ENCODE measurements at places on chromosomes 5 and 9.

DNA sequence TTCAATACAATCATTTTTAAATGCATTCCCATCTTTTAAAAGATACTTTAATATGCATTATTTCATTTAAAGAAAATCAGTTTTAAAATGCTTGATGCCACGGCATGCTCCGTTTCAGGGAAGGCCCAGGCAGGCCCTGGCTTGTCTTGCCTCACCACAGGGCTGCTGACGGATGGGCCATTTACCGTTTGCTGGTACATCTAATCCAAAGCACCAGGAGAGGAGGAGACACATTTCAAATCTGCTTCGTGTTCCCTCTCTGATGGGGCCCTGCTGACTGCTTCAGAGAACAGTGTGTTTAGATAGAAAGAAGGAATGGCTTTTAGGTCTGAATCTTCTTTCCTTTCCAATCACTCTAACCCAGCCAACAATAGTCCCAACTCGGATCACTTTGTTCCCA, 185.2 kb downstream of the DCP2 start:
- DNase-seq, result no peak

GRCh38 chr5:5387192-5387591, 35.3 kb upstream of the ICE1 start:
- DNase-seq, result no peak

- DNase-seq, result no peak
Observed at GRCh38 chr9:114081441-114082016, 3.4 kb upstream of the AMBP start.

- no peak for DNase-seq
Observed at GRCh38 chr9:121694600-121694999, 43.2 kb downstream of the DAB2IP start.

DNA sequence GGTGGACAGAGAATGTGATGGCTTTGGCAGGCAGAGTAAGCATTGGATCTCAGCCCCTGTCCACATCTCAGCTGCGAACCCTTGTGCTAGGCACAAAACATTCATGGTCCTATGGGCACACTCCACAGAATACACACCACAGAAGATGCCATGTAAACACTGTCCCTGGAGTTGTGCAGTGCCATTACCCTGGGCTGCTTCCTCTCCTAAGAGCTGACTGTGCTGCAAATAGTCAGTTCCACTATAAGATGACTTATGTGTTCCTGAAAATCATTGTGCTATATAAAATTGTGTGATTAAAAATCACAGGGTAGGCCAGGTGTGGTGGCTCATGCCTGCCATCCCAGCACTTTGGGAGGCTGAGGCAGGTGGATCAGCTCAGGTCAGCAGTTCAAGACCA, 31.9 kb upstream of the ATP6V1G1 start:
- DNase-seq, result no peak

DNA sequence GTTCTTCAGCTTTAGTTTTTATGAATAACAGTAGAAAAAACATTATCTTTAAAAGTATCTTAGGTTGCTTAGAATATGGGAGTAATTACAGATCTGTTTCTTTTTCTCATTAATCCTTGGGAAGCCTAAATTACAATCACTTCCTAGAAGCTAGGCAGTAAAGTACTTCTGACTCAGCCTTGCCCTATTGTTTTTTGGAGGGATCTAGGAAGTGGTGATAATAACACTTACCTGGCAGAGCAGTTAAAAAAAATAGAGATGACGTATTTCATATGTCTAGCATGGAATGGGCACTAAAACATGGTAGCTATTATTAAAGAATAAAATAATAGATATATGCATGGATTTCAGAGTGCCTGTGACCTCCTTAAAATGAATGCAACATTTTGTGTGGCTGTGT, 8.2 kb upstream of the FST start:
- DNase-seq, result no peak

DNA sequence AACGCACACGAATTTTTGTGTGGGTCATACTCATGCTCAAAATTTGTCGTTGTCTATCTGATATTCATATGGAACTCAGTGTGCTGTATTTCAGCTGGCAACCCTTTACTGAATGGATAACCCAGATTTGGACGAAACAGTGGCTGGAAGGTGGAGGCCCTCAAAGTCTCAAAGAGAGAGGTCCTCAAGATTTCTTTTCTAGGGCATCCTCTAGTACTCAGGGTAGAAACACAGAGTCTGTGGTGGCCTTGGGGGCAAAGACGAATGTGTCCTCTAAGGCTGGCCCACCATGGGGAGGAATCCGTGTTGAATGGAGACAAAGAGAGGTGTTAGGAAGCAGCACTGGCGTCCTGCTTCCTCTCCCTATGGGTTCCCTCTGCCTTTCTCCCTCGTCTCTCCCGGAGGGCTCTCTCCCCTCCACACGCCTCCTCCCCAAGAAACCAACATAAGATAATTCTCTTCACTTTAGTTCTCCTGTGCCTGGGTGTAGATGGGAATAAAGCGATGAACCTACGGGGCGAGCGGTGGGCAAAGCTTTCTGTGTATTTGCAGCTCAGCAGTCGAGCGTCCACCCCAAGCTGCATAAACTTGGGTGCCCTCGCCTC, 333.7 kb downstream of the CWC27 start:
- DNase-seq, result no peak

- no peak for DNase-seq
Observed at GRCh38 chr5:82560561-82560960, 282.4 kb upstream of the RPS23 start.

DNA sequence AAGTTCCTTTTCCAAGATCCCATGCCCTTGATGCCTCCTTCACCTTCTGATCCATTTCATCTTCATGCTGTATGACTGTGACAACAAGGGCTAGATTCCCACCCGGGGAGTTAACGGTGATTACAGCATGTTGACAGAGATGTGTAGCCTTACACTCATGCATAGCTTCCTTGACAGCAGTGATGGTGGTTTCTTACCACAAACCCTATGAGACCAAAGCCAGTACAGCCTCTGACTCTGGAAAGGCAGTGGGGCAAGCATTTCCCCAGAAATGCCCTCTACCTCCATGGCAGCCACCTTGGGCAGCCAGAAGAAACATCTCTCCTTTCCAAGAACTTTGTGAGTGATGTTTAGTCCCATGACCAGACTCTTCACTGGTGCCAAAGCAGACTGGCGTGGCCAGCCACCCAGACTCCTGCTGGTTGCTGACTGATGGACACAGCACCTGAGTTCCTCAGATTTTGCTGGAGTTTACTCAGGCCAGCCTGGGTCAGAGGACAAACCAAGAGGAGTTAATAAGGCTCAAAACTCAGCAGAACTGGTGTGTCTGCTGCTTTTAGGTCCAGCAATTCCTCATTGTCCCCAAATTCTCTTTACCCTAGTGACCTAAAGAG, 199.7 kb upstream of the SLC27A6 start:
- no peak for DNase-seq

- DNase-seq, result peak; percentile 19
Observed at GRCh38 chr5:177540438-177540837, 13.9 kb downstream of the FAM193B start.

DNA sequence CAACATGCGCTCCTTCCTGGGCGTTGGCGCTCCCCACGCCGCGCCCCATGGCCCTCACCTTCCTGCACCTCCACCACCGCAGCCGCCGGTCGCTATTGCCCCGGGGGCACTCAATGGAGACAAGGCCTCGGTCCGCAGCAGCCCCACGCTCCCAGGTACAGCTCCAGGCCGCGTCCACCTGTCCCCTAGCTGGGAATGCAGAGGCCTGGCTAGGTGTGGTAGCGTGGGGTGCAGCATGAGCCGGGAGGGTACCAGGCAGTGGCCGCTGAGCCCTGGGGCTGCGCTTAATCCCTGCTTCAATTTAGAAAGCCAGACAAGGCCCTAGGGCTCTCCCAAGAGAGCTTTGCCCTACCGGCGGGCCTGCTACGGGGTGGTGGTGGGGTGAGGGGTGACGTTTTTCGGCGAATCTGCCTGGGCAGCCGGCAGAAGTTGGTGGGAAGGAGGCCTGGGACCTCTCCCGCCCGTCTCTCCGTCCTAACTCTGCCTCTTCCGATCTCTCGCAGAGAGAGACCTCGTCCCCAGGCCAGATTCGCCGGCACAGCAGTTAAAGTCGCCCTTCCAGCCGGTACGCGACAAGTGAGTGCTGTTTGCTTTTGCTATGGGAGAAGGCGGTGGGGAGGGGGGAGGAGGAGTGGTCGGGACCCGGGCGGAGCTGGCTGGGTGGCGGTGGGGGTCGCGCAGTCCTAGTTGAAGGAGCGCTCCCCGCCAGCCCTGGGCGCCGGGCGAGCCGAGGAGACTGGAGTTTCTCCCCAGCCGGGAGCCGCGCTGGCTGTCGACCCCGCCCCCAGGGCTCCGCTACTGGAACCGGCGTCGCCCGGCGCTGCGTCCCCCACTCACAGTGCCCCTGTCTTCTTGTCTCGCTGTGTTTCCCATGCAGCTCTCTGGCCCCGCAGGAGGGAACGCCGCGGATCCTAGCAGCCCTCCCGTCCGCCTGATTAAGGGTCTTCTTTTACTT, 4.8 kb downstream of the IRX1 start:
- no peak for DNase-seq

- DNase-seq, result no peak
Observed at GRCh38 chr9:117480253-117480652, 65.4 kb upstream of the ASTN2 start.

GRCh38 chr5:141100243-141100805, at the start of gene PCDHB3:
Gene PCDHB3, plus strand, starts transcription at chr5:141100473. Its CDS starts 177 bp downstream, at chr5:141100650.
- peak; percentile 6 for DNase-seq

- no peak for DNase-seq
Observed at GRCh38 chr5:91397791-91398190, 14.7 kb upstream of the ARRDC3 start.

DNA sequence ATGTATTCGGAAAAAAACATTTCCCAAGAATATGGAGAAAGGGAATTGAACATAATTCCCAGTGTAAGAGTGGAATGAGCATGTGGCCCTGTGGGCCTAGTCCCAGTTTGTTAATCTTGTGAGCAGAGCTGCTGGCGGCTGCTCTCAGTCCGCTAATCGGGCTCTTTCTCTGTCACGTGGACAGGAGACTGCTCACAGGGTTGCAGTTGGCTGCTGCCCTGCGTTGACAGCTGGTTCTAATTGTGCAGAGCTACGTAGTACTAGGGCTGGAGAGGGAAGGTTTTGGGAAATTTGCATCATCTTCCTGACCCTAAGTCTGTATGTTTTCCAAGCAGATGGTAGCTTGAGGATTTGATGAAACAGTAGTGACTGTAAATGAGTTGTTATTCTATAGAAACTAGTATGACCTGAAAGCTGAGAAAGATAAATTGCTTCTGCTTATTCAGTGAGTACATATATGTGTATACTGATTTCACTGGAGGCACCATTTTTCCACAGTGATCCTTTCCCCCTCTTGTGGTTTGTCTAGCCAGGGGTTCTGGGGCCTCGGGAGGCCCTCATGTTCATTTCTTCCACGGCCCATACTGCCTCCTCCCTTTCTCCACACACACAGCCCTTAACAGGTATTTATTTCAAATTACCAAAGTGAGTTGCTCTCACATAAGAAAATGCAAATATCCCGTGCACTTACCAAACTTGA, 100.6 kb downstream of the ANGPTL2 start:
- no peak for DNase-seq

GRCh38 chr9:35516479-35516878, 26.6 kb downstream of the RUSC2 start:
- DNase-seq, result no peak

DNA sequence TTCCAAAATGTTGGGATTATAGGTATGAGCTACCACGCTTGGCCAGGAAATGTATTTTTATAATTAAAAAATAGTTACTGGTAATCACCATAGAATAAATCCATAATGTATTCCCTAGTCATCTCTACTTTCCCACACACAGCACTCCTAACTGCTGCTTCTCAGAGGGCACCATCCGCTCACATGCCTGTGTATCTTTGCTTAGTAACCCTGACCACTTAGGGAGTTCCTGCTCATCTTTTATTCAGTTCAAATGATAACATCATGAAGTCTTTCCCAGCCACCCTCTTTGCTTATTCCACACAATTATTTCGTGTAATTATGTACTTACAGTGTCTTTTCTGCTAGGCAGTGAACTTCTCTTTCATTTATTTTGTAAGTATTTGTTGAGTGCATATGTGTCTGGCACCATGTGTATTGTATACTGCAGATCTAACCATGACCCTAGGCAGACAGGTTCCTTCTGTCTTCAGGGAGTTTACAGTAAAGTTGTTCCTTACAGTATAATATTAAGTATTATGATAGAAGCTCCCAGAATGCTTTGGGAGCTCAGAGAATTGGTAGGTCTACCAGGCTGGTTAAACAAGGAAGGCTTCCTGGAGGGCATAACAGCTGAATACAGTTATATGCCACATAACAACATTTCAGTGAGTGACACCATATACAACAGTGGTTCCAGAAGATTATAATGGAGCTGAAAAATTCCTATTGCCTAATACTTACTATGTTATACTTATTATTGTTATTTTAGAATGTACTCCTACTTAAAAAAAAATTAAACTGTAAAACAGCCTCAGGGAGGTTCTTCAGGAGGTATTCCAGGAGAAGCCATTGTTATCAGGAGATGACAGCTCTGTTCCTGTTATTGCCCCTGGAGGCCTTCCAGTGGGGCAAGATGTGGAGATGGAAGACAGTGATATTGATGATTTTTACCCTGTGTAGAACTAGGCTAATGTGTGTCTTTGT, 39.2 kb downstream of the DCAF10 start:
- DNase-seq, result no peak

DNA sequence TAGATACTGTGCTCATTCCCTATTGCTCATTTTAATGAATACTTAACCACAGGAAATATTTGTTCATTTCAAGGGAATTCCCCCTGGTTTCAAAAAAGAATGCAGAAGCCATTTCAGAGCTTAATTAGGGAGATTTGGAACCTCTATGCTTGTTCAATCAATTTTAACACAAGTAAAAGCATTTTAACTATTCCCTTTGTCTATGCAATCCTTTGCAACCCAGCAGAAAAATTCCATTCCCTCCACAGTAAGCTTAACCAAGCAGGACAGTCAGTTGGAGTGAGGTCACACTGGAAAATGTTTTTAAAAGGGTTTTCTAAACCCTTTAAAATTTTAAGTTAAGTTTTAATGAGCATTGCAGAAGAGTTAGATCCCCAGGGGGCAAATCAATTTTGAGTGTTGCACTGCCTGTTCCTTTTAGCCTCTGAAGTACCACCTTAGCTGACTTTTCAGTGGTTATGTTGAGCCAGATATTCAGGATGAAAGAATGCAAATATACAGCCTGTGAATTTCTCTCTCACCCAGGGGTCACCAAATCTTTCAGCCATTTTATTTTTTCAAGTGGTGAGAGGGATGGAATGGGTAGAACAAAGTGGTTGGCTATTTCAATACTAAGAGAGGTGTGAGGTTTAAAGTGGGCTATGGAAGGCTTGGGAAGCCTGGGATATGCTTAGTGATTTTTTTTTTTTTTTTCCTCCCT, 356.2 kb upstream of the NUDT12 start:
- no peak for DNase-seq

GRCh38 chr9:6564868-6565267, 80.7 kb downstream of the GLDC start:
- DNase-seq, result no peak

DNA sequence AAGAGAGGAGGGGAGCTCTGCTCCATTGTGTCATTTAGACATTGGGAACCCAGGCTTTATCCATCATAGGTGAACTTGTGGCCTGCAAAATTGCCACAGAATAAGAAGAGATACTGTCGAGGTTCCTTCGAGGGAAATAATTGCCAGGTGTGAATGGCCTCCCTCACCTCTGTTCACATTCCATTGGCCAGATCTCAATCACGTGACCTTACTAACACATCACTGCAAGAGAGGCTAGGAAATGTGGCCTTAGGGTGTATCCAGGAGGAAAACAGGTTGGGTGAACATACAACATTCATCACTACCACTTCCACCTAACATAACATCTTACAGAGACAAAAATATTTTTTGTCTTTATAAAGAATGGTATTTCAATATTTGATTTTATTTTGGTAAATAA, 182.1 kb downstream of the FBXL7 start:
- DNase-seq, result no peak

- DNase-seq, result no peak
Observed at GRCh38 chr9:88236511-88237478, 98.5 kb upstream of the SPATA31C2 start.

GRCh38 chr5:149210225-149210624, 61.4 kb upstream of the AFAP1L1 start:
- no peak for DNase-seq
